ENCODE measurements at places on chromosomes 3 and 15.
A peak's percentile ranks its signal among the peaks of the same experiment; 100 is the strongest.

- no peak for DNase-seq
These were observed 1.2 kb downstream of the TBL1XR1 start for GRCh38 chr3:177196008-177196455.

DNA sequence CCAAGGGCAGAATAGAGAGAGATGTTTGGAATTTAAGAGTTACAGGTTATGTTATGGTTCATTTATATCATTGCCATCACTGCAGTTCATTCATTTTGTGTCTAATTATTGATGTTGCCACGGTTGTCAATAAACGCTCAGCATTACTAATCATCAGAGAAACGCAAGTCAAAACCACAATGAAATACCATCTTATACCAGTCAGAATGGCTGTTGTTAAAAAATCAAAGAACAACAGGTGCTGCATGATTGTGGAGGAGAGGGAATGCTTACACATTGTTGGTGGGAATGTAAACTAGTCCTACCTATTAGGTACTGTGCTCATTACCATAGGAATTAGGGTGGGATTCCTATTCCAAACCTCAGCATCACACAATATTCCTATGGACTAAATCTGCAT is 350.5 kb downstream of the TIGIT start:
- no peak for DNase-seq

GRCh38 chr3:42701371-42702065 is 1.1 kb downstream of the HHATL start:
- DNase-seq: peak; percentile 51

GRCh38 chr3:55467099-55467498 is 20.0 kb downstream of the WNT5A start:
- DNase-seq: no peak

- no peak for DNase-seq
These were observed 31.8 kb upstream of the RARB start for GRCh38 chr3:25396251-25396650.

DNA sequence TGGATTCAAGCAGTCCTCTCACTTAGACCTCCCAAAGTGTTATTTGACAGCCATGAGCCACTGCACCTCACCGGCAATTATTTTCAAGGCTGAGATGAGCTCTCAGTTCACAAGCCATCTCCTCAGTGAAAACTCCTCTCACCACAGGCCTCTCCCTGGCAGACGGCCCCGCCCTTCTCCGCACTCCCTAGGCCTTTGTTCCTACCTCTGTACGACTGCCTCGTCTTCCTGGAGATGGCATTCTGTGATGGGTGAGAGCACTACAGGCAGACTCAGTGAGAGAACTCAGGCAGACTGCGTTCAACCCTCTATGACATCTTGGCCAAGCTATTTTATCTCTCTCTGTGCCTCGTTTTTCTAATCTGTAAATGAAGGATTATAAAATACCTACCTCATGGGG is 67.0 kb upstream of the TPM1 start:
- DNase-seq: no peak

DNA sequence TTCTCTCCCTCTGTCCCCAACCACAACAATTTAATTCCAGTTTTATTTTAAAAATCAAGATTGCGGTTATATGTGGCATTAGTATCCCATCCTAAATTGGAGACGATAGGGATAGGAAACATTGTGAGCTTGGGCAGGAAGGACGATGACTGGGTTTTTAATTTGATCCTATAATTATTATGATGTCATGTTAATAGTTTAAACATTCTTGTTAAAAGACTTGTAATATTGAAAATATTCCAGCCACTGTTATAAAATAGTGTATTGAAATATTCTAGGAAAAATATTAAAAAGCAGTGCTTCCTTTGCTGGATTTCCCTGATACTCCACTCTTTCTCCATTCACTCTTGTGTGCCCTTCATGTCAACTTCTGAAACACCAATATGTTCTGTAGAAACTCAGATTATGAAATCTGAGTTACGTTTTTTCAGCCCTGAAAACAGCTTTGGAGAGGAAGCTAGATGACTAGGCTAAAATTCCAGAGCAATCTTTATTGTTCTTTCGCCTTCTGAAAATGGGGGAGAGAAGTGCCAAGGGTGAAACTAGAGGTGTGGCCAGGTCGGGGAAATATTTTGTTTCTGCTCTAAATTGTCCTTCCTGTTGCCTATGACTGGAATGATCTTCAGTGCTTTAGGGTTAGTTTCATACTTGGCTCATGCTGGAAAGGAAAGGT is 46.1 kb upstream of the MAP3K13 start:
- DNase-seq: no peak

GRCh38 chr3:147655236-147655635 is 246.1 kb downstream of the ZIC1 start:
- DNase-seq: no peak

DNA sequence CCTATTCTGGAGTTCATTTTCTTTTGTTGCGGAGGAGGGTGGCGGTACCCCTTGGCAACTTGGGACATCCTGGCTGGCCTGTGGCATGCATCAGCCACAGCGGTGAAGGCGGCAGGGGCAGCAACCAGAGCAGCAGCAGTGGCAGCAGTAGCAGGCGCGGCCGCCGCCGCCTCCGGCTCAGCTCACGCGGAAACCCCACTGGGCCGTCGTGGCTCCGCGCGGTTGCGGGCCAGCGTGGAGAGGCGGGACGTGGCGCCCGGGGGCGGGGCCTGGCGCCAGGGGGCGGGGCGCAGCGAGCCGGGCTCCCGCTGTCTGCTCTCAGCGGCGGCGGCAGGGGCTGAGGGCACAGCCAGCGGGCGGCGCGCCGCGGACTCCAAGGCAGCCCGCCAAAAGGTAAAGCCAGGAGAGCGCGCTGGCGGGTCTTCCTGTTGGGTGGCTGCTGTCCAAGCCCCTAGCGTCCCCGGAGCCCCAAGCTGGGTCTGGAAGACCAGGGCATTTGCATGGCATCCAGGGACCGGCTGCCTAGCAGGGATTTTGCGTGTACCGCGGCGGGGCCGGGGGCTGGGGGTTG is 334.4 kb upstream of the THRB start:
- no peak for DNase-seq

DNA sequence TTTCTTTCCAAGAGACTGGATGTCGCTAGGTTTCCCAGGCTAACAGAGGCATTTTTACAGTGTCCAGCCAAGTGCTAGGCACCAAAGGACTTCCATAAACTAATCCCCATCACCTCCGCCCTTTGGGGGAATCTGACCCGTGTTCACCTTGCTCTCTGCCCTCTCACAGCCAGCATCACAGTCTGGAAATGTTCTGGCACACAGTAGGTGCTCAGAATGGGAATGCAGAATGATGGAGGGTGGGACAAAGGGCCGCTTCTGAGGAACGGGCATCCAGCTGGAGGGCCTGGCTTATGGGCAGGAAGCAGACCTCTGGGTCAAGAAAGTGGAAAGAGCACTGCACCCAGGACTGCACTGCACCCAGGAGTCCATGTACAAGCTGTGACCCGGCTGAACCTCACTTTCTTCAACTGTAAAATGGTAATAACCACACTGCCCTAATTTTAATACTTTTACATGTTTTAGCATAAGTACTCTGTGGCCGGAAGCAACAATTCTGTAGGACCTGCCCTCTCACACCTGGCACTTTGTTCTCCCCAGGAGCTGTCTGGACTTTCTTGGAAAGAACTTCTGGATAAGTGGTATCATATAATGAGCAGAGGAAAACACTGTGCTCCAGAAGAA is 901 bp upstream of the NMB start:
- no peak for DNase-seq

DNA sequence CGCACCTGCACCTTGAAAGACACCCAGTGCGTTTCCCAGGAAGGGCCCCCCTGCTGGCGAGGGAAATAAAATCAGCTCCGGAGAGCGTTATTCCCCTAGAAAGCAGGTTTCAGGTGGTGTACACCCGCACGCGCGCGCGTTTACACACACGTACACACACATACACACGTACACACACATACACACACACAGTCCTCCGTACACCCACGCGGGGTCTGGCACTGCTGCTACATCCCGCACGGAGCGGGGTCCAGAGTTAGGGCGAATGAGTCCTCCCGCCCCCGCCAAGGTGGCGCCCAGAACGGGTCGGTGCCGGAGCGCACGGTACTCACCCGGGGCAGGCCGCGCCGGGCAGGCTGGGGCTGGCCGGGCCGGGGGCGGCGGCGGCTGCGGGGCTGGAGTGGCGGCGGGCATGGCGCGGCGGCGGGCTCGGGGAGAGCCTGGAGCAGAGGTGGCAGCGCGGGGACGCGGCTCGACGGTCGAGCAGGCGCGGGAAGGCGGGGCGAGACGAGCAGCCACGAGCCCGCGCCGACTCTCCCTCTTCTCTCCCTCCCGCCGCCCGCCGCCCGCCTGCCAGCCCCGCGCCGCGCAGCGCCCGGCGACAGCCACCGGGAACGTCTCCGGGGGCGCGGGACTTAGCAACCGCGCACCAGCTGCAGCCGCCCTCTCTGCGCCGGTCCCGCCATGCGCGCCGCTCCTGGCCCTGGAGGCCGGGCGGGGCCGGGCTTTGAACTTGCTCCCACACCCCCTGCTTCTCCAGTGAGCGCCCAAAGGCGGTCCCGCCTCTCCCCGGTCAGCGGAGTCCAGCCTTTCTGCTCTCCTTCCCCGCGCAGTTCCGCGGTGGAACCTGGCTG is at the start of gene DCLK3:
Gene DCLK3, minus strand, starts transcription at position 704 of the 854 bp plus-strand sequence. Its CDS starts 290 bp downstream, at position 414.
- DNase-seq: no peak

DNA sequence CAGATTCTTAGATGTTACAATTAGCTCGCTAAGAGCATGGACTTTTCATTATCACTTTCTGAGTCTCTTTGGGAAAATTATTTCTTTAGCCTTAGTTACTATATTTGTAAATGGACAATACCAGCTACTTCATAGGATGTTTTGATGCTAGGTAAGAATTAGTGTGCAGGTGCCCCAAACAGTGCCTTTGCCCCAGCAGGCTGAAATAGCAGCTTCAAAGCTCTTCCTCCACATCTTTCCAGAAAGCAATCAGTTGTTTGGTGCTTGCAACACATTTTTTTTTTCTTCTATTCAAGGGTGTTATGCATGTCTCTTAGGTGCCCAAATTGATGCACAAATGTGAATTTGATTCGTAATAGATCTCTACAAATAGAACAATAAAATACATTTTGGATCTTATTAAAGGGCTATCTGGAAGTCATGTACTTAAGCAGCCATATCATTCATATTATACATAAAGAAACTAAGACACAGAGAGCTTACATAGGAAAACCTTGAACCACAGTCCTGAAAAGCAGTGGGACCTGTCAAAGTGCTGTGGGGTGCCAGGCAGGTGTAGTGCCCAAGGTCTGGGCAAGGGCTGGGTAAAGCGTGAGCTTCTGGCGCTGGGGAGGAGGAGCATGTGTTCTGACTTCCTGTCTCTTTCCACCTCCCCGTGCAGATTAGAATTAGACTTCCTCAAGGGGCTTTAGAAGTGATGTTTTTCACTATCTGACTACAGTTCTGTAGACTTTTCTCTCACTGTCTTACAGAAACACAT is 62.9 kb downstream of the FNDC3B start:
- DNase-seq: peak; percentile 34

DNA sequence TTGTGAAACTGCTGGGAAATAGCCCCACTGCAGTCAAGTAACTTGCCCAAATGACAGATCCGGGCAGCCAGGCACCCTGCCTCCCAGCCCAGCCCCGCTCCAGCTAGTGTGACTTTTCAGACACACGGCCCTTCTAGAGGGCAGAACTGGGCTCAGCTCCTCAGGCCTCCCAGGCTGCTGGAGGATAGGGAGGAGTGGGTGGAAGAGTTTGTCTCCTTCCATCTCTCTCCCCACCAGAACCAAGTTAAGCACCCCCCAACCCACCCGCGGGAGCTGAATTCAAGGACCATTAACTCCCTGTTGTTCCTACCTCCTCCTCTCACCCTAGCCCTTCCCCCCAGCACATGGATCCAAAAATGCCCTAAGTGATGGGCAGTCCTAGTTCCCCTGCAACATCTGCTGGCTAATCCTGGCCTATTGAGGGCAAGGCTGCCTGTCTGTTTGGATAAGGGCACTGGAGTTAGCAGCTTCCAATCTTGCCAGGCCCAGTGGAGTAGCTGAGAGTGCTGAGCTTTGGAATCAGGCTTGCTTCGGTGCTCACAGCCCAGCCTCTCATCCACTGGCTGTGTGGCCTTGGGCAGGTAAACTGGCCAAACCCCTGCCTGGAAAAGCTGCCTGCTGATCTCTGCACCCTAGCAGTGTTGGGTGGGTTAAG is 3.1 kb downstream of the CCDC33 start:
- DNase-seq: no peak

- no peak for DNase-seq
These were observed 158.4 kb downstream of the ATG7 start for GRCh38 chr3:11430624-11431023.

GRCh38 chr3:65828706-65829105 is 210.0 kb downstream of the MAGI1 start:
- DNase-seq: no peak

GRCh38 chr3:163056874-163057497 is 1560.4 kb downstream of the OTOL1 start:
- no peak for DNase-seq

DNA sequence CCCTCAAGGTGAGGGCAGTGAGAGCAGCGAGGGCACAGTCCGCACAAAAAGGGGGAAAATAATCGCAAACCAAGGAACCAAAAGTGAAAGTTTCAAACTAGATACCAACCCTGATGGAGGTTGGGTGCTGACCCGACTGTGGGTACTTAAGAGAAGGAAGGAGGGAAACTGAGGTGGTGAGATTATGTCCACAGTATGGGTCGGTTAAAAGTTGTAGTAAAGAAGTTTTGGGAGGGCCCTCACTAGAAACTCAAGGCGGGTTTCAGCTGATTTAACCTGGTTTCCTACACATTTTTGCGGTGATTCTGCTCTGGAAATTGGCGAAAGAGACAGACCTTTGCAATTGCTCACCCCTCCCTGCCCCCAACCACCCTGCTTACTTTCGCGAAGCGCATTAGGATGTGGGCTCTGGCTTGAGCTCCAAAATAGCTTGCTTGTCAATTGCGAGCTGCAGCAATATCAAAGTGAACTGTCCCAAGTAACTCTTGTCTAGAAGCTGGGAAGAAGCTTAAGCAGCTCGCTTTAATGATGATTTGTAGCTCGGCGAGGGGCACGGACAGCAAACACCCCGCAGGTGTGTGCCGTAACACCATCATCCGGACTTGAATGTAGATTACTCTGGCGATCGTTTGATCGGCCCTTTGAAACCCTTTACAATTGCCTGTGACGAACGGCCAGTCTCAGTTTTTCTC is 15.8 kb downstream of the SOX2 start:
- DNase-seq: no peak

GRCh38 chr3:27576171-27576570 is 92.0 kb upstream of the SLC4A7 start:
- DNase-seq: no peak

DNA sequence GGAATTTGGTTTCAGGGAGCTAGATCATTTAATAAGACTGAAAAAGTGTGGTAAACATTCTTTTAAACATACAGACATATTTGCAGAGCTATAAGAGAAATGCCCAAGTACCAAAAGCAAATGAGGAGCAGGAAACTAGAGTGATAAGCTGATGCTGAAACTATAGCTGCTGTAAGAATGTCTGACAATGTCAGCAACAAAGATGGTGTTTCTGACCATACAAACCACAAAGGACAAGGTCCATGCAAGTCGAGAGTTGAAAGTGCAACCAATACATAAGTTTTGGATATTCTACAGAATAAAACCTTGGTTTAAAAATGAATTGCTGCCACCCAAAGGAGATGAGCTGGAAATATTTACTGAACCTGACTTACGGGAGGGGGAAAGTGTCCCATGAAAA is 610.2 kb downstream of the TBL1XR1 start:
- no peak for DNase-seq

All from activated effector memory CD4-positive, alpha-beta T cell treated with Interleukin-2 at 50 U/mL for 16 hours (primary cell).